Stimulated activated CD8-positive, alpha-beta memory T cell treated with anti-CD3 and anti-CD28 coated beads, Interleukin-7, amount 100 ng/mL, for 48 hours (primary cell): ENCODE measurements at places on chromosomes 5 and 9.

DNA sequence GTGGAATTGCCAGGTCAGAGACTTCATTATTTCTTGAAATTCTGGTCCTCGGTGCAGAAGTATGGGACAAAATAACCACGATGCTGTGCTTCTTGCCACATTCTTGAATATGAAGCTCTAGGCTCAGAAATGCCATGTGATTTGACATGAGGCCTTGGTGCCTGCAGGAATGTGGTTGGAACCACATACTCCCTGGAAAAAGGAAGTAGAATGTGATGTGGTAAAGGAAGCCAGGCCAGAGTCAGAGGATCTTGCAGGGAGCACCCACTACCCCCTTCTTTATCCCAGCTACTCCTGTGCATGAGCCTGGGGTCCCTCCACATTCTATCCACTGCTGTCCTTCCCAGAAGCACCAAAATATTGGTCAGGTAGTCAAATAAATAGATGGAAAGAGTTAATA is 80.9 kb downstream of the FOXD1 start:
- no peak for DNase-seq

DNA sequence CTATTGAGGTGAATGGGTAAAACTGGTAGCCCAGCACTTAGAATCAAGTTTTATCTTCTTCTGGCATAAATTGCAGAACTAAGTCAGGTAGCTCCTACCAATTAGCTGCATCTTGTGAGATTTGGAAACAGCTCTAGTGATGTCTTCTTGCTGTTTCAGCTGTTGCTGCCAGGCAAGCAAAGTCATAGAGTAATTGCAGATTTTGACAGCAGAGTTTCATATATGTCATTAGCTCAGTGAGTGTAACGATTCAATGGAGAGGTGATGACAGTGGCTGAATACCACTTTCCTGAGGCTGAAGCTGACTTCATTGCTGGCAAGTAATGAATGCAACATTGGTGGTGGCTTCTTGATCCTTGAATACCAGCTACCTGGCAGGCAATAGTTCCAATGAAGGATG is 1109.7 kb upstream of the CDH18 start:
- no peak for DNase-seq

DNA sequence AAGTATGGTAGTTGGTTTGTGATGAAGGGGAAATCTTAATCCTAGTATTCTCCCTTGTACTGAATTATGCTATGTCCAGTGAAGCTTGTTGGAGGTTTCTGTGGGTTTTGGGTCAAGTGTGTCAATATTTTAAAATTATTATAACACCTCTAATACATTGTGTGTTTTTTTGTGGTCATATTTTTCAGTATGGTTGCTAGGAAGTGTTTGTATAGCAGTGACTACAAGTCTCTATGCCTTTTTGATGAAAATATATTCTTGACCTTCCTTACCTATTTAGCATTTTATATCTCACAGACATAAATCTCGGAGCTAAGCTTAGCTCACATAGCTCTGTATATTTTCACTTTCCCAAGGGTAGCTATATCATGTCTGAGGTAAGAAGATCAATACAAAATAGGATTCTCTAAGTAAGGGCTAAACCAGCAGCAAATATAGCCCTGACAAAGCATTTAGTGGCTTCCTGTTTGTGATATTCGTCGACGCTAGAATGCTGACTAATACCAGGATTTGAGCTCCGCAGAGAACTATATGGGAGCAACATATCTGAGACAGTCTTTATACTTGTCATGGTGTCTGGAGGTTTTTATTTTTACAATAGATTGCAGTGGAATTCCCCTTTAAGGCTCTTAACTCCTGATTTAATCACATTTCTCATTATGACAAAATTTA is 82.3 kb downstream of the MACIR start:
- no peak for DNase-seq

DNA sequence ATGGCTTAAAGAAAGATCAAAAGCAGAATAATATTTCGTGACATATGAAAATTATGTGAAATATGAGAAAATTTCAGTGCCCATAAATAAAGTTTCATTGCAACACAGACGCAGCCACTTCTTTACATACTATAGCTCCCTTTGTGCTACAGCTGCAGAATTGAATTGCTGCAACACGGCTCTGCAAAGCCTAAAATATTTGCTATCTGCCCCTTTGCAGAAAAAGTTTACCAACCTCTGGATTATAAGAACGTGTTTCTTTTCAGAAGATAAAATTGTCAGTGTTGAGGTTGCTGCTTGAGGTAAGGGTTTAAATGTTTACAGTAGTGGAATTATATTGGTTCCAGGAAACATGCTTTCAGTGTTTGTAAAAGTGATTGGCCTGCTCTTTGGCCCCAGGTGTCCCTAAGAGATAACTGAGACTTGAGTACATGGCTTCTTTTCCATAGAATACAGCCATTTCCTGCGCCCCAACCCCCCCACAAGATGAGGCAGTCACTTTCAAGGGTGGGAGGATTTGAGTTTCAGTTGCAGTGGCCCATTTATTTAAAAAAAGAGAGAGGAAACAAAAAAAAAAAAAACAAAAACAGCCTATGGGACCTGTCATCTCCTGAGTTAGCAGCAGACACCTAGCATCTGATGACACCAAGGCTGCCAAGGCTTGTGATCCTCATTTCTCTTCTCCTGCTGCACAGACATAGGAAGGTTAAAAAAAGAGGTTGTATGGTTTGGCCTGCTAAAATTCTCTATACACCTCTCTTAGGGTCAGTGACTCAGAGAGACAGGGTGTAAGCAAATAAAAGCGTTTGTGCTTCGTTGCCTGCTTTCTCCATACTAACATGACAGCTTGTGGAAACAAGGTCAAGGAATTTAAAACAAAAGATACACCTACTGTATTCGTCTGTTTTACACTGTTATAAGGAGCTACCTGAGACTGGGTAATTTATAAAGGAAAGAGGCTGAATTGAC is 28.0 kb upstream of the HTR4 start:
- no peak for DNase-seq

DNA sequence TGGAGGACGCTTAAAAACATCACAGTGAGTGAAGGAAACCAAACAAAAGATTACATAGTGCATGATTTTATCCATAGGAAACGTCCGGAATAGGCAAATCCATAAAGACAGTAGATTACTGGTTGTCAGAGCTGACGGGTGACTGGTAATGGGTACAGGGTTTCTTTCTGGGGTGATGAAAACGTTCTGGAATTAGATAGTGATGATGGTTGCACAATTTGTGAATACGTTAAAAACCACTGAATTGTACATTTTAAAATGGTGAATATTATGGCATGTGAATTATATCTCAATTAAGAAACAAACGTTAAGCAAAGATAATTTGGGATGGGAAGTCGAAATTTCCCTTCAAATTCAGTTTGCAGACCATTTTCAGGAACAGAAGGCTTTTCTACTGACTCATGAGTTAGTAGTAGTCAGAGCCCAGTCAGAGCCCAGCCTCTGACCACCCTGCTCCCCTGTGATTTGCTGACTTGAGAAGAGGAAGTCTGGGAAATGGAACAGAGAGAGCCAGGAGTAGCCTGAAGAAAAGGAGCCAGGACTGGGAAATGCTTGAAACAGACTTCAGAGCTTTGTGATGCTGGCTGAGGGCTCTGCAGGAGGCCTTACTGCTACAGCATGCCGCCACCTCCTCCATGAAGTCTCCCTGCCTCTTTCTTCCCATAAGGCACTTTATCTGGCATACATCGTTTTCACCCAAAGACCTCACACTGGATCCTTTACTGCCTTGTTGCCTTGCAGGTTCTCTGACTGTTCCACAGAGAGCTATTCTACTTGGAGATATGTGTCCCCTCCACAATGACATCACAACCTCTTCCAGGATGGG is 46.4 kb upstream of the CTNNA1 start:
- no peak for DNase-seq

DNA sequence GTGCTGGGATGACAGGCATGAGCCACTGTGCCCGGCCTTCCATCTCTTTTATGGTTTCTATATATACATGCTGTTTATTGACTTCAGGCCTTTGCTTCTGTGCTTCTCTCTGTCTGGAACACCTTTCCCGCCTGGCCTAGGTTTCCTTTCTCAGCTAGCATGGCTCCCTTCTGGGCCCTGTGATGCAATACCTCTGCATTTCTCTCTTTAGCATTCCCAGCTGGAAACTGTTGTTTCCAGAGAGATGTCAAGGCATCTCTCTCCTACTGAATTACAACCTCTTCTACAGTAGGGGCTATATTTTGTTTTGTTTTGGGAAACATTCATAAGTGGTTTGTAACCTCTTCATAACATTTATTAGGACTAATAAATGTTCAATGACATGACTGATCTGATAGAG is 57.1 kb downstream of the RPS23 start:
- DNase-seq: no peak

GRCh38 chr5:136205061-136205702 is 12.2 kb upstream of the SMIM32 start:
- DNase-seq: no peak

DNA sequence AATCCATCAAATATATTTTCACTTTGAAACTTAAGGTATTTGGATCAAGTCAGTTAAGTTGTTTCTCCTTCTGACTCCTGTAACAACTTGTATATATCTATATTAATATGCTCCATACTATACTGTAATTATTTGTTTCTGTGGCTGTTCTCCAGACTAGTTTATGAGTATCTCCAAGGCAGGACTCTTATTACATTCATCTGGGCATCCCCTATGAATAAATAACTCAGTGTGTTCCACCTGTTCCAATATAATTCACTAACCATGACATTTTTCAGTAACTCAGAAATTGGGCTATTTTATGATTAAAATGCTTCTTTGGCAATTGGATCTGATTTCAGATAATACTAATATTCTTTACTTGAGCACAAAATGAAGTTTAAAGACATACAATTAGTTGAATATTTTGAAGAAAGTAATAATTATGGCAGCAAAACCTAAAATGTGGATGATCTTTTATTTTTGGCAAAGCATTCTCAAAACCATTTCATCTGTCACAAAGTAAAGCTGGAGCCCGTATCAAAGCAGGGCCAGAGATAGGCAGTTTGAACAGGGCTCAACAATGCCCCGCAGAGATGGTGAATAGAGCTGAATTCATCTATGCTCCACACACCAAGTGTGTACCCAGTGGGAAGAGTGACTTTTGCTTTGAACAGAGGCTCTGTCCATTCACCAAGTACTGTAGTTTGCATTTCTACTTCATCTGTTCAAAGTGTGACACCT is 314.3 kb downstream of the PDE4D start:
- DNase-seq: no peak

DNA sequence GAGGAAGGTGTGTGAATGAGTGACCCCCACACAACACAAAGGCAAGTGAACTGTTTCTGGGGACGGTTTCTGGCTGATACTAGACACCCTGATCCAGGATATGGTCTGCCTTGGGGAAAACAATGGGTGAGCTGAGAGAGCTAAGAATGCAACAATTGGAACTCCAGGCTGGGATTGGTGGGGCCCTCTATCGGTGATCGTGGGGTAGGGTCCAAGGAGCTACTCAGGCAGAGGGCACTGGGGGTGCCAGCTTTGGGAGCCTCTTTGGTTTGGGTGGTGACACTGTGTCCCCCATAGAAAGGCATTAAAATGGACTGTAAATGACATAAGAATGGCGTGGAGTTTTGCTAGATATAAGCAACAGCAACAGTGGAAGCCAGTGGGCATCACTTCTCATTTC is 439.1 kb downstream of the DMAC1 start:
- no peak for DNase-seq

DNA sequence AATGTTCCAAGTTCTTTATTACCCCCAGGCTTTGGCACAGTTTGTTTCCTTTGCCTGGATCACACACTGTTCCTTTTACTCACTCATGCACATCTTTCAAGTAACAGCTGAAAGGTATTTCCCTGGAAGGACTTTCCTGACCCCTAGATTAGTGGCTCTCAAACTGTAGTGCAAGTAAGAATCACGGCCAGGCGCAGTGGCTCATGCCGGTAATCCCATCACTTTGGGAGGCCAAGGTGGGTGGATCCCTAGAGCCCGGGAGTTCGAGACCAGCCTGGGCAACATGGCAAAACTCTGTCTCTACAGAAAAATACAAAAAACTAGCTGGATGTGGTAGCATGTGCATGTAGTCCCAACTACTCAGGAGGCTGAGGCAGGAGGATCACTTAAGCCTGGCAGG is 19.1 kb upstream of the DELE1 start:
- DNase-seq: no peak

DNA sequence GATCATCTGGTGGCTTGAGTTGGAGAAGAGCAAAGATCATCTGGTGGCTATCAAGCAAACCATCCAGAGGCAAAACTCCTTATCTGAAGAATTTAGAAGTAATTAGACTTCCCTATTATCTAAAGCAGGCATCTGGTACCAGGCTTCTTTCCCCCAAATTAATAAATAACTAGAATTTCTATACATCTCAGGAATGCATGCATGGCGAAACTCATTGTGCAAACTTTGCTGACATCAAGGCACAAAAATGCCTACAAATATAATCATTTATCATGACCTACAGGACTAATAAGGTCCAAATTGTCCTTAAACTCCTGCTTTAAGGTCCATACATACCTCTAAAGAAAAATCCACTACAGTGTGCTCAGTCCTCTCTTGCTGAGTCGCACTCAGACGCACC is 6.0 kb downstream of the OR13D1 start:
- DNase-seq: no peak

DNA sequence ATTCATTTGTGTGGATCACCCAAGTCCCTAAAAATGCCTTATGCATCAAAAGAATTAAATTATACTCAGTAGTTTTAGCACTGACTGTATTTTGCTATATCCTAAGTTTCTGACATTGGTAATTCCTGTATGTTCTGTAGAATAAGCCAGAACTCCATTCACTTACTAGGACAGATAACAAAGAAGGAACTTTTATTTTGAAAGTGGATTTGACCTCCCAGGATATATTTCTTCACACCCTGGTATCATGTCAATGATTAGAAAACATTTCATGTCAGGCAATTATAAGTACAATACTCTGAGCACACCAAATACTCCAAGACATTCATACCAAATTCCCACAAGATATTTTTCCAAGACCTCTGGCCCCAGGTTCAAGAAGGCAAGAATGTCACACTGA is 28.7 kb upstream of the MYOT start:
- no peak for DNase-seq

DNA sequence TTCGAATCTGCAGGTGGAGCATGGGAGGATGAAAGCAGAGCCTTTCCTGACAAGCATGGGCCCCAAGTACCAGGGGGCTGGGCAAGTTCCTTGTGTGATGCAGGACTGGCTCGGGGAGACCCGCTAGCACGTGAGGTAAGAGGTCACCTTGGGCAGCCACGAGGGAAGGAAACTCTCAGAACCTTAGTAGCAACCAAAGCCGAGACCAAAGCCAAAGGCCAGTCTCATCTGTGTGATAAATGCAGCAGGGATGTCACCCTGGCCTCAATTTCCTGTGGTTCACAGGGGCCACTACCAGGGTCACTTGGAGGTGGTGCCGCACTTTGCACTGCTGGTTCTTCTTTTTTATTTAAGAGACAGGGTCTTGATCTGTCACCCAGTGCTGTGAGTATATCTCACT is 39.5 kb downstream of the PRRT1B start:
- no peak for DNase-seq
